Osteoblast (primary cell): ENCODE measurements at places on chromosomes 4 and X. TPM values are rescaled to one million over a fixed set of nuclear protein-coding genes. Genes with fewer than 3 reads are reported as not detected.

Gene GABRE
- 32.1 and 33.3 TPM in 2 replicates for total RNA-seq

Gene TLR10
- total RNA-seq, result under 0.01 TPM in 1 of 2 replicates, not detected in the other

Gene NDNF
- 9.8 and 11.5 TPM in 2 replicates for total RNA-seq

Gene CT45A5
- total RNA-seq, result not detected in 2 replicates

Gene PLP1
- 0.29 and 0.36 TPM in 2 replicates for total RNA-seq

Gene CXorf51B
- total RNA-seq, result not detected in 2 replicates

Gene EVC
- total RNA-seq, result 67.8 and 69.1 TPM in 2 replicates

Gene CPLX1
- total RNA-seq, result not detected in 2 replicates

Gene PPP2R3B
- total RNA-seq, result 10.3 and 13.4 TPM in 2 replicates

Gene FUNDC2
- total RNA-seq, result 46.6 and 47.4 TPM in 2 replicates

Gene MTMR8
- total RNA-seq, result 0.72 and 1.2 TPM in 2 replicates

Gene UGT2B11
- not detected in 2 replicates for total RNA-seq

Gene AADAT
- total RNA-seq, result 4.0 and 6.5 TPM in 2 replicates

Gene DSPP
- total RNA-seq, result not detected in 2 replicates

Gene DCHS2
- under 0.01 TPM in 2 replicates for total RNA-seq

Gene USP27X
- 3.6 and 4.1 TPM in 2 replicates for total RNA-seq

Gene ZDHHC15
- total RNA-seq, result 0.59 and 1.1 TPM in 2 replicates

Gene SCML2
- 0.88 and 1.4 TPM in 2 replicates for total RNA-seq

Gene HAUS7
- total RNA-seq, result 8.3 and 14.1 TPM in 2 replicates

Gene ZCCHC18
- 0.29 and 1.1 TPM in 2 replicates for total RNA-seq

Gene C4orf50
- total RNA-seq, result not detected in 2 replicates

Gene JADE3
- 4.7 and 5.0 TPM in 2 replicates for total RNA-seq

Gene MAGEA4
- total RNA-seq, result not detected in 2 replicates

Gene TCEAL2
- not detected in 2 replicates for total RNA-seq

Gene SERTM2
- total RNA-seq, result under 0.01 TPM in 1 of 2 replicates, not detected in the other

Gene SSX3
- not detected in 2 replicates for total RNA-seq

Gene NXF2B
- total RNA-seq, result not detected in 2 replicates

Gene CFAP47
- not detected in 2 replicates for total RNA-seq

Gene DCAF12L2
- total RNA-seq, result not detected in 2 replicates

Gene ATP2B3
- total RNA-seq, result under 0.01 TPM in 1 of 2 replicates, not detected in the other
